ENCODE measurements at places on chromosomes 3 and 15.

DNA sequence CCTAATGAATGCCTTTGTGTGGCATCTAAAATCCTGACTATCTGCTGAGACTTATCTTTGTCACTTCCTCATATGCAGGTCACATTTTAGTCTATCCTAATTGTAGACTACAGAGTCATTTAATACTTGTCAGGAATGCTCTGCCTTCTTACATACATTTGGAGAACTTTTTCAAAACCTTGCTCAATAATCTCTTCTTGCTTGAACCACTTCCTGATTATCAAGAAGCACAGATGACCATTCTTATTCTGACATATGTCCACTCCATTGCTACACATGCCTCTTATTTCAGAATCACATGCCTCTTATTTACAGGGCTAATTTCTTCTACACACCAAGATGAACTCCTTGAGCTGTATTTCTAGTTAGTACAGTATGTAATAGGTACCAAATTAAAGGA, 400.3 kb downstream of the TBC1D5 start:
- no peak for DNase-seq
- no peaks in the 10 kb centered on the region for H3K27me3 ChIP-seq
- peaks cover 14% of the 10 kb centered on the region for H3K4me1 ChIP-seq
- H3K27ac ChIP-seq = no peak overlapping the region

DNA sequence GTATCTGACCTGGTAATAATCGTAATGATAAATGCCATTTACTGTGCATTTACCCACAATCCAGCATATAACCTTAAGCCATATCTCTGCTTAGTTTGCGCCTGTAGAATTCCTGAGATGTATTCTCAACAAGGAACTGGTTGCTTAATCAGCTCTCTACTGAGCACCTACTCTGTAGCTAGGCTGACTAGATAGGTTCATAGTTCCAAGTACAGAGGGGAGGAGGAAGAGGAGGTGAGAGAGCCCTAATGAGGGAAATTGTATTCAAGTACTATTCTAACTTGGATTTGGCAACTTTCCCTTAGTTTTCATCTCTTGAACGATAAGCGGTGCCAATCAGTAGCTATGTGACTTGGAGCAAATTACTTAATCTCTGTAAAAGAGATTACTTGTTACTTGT, 5.6 kb upstream of the AKAP13 start:
- no peak for DNase-seq
- peaks cover 26% of the 10 kb centered on the region for H3K27me3 ChIP-seq
- H3K4me1 ChIP-seq = peaks cover 7% of the 10 kb centered on the region
- H3K27ac ChIP-seq = no peak overlapping the region
- no peak overlapping the region for H3K4me3 ChIP-seq

- no peaks in the 10 kb centered on the region for H3K36me3 ChIP-seq
- no peak for DNase-seq
- no peaks in the 10 kb centered on the region for H3K4me1 ChIP-seq
- peaks cover 17% of the 10 kb centered on the region for H3K27me3 ChIP-seq
Observed at GRCh38 chr15:87604857-87605446, 651.6 kb downstream of the NTRK3 start.

DNA sequence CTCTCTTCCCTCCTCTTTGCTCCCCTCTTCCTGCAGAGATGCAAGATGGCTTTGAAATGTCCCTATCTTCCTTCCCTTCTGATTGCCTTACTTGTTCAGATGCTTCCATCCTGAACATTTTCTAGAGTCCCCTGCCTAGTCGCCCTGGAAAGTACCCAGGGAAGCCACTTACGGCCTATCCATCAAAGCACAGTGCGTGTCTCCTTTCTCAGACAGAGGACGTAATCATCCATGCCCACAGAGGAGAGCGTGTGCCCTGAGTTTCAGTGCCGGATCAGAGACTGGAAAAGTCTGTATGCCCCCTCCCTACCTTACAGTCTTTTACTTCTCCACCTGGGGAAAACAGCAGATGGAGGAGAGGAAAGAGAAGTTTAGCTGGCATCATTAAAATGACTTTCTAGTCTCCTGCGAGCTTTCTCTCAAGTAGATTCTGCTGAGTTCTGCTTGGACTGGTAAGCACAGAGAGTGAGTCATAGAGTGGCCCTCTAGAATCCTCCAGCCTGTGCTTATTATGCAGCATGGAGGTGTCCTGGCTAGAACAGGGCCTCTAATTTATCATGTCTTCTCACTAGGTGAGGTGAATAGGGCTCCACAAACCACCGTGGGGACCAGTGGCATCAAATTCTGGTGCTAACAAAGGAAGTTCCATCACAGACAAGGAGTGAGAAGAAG, 114.6 kb downstream of the SLCO3A1 start:
- no peak for DNase-seq
- peaks cover 3% of the 10 kb centered on the region for H3K4me1 ChIP-seq
- peaks cover 16% of the 10 kb centered on the region for H3K27me3 ChIP-seq
- peaks cover 2% of the 10 kb centered on the region for H3K36me3 ChIP-seq
- H3K4me3 ChIP-seq = no peak overlapping the region
- no peak overlapping the region for H3K27ac ChIP-seq

GRCh38 chr3:55611121-55611520, 124.0 kb upstream of the WNT5A start:
- no peak for DNase-seq
- H3K27ac ChIP-seq = no peak overlapping the region
- no peaks in the 10 kb centered on the region for H3K27me3 ChIP-seq

DNA sequence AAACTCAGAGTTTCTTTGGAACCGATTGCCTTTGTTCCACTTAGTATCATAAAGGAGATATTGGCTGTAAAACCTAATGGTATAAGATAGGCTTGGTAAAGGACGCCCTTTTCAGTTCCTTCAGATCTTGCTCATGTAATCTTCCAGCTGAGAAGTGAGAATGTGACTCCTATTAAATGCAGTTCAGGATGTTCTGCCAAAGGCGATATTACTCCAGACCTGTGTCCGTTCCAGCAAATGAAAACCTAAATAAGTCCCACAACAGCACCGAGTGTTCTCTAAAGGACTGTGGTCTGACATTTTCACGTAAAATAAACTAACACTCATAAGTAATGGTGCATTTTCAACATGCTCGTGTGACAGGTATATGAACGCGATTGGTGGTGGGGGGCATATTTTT, 276.2 kb downstream of the FEZF2 start:
- no peak for DNase-seq
- H3K4me1 ChIP-seq = no peaks in the 10 kb centered on the region
- H3K27me3 ChIP-seq = no peaks in the 10 kb centered on the region
- H3K27ac ChIP-seq = no peak overlapping the region

GRCh38 chr3:115321400-115321805, 174.3 kb upstream of the ZBTB20 start:
- H3K27me3 ChIP-seq = no peaks in the 10 kb centered on the region
- H3K4me3 ChIP-seq = no peak overlapping the region
- H3K4me1 ChIP-seq = no peaks in the 10 kb centered on the region
- no peaks in the 10 kb centered on the region for H3K36me3 ChIP-seq
- H3K27ac ChIP-seq = no peak overlapping the region

DNA sequence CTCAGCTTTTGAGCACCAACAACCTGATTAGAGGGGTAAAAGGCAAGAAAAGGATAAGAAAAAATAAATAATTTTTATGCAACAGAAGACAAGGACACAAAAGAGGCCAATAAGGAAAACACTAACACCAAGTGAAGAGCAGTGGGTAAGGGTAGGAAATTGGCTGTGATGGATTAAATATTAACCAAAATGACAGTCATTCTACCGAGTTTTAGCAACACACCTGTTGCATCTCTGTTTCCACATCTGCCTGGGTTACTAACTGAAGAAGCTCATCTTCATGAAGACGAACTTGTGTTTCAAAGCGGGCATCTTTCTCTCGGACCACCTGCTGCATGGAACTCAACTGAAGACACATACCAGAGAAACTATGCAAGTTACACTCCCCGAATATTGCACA, 30.1 kb downstream of the GOLGB1 start:
- peaks cover 40% of the 10 kb centered on the region for H3K36me3 ChIP-seq
- no peaks in the 10 kb centered on the region for H3K27me3 ChIP-seq
- DNase-seq = no peak
- H3K4me1 ChIP-seq = peaks cover 3% of the 10 kb centered on the region
- H3K27ac ChIP-seq = no peak overlapping the region
- H3K4me3 ChIP-seq = no peak overlapping the region

- no peak overlapping the region for H3K4me3 ChIP-seq
- no peaks in the 10 kb centered on the region for H3K36me3 ChIP-seq
- DNase-seq = no peak
- no peak overlapping the region for H3K27ac ChIP-seq
Observed at GRCh38 chr3:55477306-55478303, 9.5 kb downstream of the WNT5A start.

- H3K27me3 ChIP-seq = no peaks in the 10 kb centered on the region
- H3K4me3 ChIP-seq = no peak overlapping the region
- no peaks in the 10 kb centered on the region for H3K4me1 ChIP-seq
- H3K36me3 ChIP-seq = no peaks in the 10 kb centered on the region
- no peak overlapping the region for H3K27ac ChIP-seq
- DNase-seq = no peak
Observed at GRCh38 chr3:76222201-76222600, 436.9 kb upstream of the ZNF717 start.

DNA sequence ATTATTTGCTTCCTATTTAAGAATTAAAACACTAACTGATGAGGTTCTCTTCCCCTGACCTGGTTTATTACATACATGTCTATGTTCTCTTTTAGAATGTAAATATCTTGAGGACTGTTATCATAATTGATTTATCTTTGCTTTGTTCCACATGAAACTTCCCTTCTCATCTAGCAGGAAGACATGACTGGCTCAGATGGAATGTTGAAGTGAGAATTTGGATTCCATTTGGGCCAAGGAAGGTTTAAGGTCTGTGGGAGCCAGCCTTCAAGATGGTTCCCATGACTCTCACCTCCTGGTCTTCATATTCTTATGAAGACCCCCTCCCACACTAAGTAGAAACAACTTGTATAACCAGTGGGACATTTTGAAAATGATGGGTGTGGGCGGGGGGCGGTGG, 222.2 kb upstream of the GADL1 start:
- DNase-seq = no peak
- no peak overlapping the region for H3K27ac ChIP-seq
- H3K4me3 ChIP-seq = no peak overlapping the region
- H3K4me1 ChIP-seq = no peaks in the 10 kb centered on the region

DNA sequence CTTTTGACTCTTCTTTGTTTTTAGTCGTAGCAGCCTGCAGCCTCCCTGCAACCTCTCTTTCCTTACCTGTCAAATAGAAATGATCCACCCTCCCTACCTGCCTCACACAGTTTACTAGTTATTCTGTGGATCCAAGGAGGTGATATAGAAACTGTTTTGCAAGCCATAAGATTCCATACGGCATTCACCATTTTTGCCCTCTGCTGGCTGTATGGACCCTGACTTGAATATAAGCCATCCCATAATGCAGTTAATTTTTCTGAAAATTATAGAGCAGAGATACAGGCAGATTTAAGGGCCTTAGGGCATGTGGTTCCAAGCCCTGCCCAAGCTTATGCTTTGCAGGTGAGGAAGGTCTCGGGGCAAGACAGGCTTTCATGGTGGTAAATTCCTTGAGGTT, 63.8 kb downstream of the CPN2 start:
- peaks cover 1% of the 10 kb centered on the region for H3K36me3 ChIP-seq
- H3K4me3 ChIP-seq = no peak overlapping the region
- H3K27me3 ChIP-seq = peaks cover 12% of the 10 kb centered on the region
- no peak overlapping the region for H3K27ac ChIP-seq
- peaks cover 5% of the 10 kb centered on the region for H3K4me1 ChIP-seq

DNA sequence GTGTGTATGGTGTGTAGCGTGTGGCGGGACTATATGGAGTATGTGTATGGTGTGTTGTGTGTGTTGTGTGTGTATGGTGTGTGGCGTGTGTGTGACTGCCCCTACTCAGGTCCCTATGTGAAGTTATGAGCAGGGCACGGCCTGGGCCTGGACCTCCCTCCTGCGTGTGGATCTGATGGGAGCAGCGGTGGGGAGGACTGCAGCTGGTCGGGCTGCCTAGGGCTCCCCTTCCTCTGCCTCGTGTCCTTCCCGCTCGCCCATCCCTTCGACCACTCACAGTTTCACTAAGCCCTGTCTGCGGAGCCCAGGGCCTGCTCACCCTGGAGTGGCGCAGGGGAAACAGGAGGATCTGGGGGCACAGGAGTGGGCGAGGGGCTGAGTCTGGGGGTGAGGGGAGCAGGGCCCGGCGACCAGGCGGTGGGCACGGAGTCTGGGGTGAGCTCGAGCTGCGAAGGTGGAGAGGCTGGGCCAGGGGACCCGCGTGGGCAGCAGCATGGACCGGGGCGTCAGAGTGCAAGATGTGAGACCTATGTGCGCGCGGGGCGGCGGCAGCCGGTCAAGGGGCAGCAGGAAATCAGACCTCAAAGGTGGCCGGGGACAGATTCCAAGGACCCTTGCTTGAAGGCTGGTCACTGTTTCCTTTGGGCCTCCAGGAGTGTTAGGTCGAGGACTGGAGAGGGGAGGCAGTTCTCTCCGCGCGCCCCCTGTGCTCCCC, 26.6 kb downstream of the GABRA5 start:
- H3K4me1 ChIP-seq = no peaks in the 10 kb centered on the region
- no peaks in the 10 kb centered on the region for H3K36me3 ChIP-seq
- no peak overlapping the region for H3K27ac ChIP-seq
- DNase-seq = no peak

- H3K36me3 ChIP-seq = peaks cover 2% of the 10 kb centered on the region
- H3K4me3 ChIP-seq = no peak overlapping the region
- H3K4me1 ChIP-seq = no peaks in the 10 kb centered on the region
- no peak overlapping the region for H3K27ac ChIP-seq
Observed at GRCh38 chr3:134630506-134630905, 20.3 kb downstream of the KY start.

GRCh38 chr15:69793431-69793780, 304.3 kb downstream of the TLE3 start:
- H3K27me3 ChIP-seq = peaks cover 58% of the 10 kb centered on the region
- H3K4me3 ChIP-seq = no peak overlapping the region
- DNase-seq = no peak
- peaks cover 5% of the 10 kb centered on the region for H3K4me1 ChIP-seq

GRCh38 chr15:39585871-39586301, 5.0 kb downstream of the THBS1 start:
- DNase-seq = no peak
- peaks cover 22% of the 10 kb centered on the region for H3K4me1 ChIP-seq
- no peak overlapping the region for H3K4me3 ChIP-seq
- peaks cover 7% of the 10 kb centered on the region for H3K27me3 ChIP-seq

GRCh38 chr3:170426240-170426797, 7.7 kb downstream of the CLDN11 start:
- peak overlapping the region; percentile 59 for H3K4me3 ChIP-seq
- peaks cover 24% of the 10 kb centered on the region for H3K4me1 ChIP-seq
- H3K27ac ChIP-seq = peak overlapping the region; percentile 95
- peaks cover 3% of the 10 kb centered on the region for H3K27me3 ChIP-seq
- no peak for DNase-seq

DNA sequence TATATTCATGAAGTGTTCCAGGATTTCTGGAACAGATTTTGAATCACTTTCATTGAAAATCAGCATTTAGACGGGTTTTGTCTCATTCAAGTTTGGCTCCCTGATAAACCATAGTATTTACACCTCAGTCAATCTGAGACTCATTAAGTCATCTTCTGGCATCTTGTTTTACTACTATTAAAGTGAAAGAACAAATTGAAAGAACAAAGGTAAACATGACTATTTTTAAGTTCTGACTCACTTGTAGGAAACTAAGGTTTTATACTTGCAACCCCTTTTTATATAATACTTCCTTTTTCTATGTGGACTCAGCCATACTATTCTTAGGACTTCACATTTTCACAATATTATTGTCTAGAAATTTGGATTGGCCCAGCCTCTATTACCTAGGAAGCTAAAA, 854.4 kb downstream of the SQOR start:
- H3K36me3 ChIP-seq = no peaks in the 10 kb centered on the region
- H3K4me3 ChIP-seq = no peak overlapping the region
- H3K4me1 ChIP-seq = no peaks in the 10 kb centered on the region
- no peak overlapping the region for H3K27ac ChIP-seq
- no peaks in the 10 kb centered on the region for H3K27me3 ChIP-seq

All from progenitor cell of endocrine pancreas (in vitro differentiated cells).